Hindlimb muscle (tissue), 1 donor: ENCODE measurements at places on chromosomes 1 and 21.

- no peak for DNase-seq
Observed at GRCh38 chr1:59502009-59502691, 205.3 kb downstream of the FGGY start.

GRCh38 chr1:195275710-195276109 lies 1332.5 kb downstream of the KCNT2 start:
- DNase-seq, result no peak

GRCh38 chr1:10361515-10361914 lies 37.3 kb upstream of the PGD start:
- DNase-seq, result no peak

DNA sequence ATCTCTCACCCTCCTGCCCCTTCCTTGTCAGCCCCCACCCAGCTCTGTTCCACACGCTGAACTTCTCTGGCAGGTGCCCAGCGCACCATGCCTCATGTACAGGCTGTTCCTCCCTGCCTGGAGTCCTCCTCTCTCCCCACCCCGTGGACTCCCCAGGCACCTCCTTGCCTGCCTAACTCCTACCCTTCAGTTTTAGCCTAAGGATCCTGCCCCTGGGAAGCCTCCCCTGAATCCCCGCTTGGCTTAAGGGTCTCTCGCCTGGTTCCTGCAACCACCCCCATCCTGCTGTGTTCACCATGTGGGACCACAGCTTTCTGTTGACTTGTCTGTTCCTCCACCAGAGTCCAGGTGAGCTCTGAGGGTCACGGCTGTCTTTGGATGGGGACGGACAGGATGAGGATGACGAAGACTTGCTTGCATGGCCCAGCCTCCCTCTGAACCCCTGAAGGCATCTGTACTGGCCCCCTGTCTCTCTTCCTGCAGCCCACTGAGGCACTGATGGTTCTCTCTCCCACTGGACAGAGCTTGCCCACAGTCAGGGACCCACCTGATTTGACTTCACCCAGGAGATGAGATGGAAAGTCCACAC lies 153.2 kb upstream of the C1orf174 start:
- no peak for DNase-seq

- DNase-seq, result no peak
Observed at GRCh38 chr1:33050221-33051076, 13.8 kb upstream of the AK2 start.

DNA sequence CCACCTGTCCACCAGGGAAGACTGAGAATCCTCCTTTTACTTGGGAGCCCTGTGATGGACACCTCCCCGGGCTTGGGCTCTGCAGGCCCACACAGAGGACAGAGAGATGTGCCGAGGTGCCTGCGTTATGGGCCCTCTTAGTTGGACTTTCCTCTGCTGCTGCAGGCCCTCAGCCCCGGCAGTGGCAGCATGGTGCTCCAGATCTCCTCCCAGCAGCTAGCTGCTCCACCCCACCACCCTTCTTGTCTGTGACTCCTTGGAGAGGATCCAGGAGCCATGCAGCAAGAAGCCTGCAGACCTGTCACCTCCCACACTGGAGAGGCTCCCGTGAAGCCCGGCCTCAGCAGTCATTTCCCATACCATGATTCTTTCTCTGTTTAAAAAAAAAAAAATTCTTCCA lies 27.4 kb downstream of the PHGDH start:
- no peak for DNase-seq

DNA sequence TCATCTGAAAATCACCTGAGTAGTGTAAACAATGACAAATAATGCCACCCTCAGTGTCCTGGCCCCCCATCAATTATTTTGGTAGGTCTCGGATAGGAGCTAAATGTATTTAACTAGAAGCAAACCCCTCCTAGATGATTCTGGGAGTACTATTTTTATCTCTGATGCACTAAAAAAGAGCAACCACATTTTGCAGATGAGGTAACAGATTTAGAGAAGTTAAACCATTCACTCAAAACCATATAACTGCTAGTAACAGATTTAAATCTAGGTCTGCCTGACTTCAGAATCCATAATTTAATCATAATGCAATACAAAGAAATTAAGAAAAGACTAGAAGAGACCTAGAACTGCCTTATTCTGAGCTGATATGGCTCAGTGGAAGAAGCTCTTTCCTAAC lies 17.3 kb upstream of the PTCH2 start:
- DNase-seq, result no peak

DNA sequence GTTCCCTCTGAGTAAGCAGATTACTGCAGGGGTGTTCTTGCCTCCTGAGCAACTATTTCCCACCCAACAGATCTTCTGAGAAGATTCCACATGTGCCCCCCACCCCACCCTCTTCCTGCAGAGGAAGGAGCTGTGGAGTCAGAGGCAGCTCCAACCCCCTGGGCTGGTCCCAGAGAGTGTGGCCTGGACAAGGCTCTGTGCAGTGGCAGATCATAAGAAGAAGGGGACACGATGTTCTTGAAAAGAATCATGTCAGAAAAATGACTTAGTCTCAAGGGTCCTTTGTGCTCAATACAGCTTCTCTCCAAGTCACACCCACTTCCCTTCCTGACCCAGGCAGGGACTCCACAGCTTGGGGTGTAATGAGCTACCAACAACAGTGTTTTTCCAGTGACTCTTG lies 95.2 kb downstream of the SYF2 start:
- no peak for DNase-seq

DNA sequence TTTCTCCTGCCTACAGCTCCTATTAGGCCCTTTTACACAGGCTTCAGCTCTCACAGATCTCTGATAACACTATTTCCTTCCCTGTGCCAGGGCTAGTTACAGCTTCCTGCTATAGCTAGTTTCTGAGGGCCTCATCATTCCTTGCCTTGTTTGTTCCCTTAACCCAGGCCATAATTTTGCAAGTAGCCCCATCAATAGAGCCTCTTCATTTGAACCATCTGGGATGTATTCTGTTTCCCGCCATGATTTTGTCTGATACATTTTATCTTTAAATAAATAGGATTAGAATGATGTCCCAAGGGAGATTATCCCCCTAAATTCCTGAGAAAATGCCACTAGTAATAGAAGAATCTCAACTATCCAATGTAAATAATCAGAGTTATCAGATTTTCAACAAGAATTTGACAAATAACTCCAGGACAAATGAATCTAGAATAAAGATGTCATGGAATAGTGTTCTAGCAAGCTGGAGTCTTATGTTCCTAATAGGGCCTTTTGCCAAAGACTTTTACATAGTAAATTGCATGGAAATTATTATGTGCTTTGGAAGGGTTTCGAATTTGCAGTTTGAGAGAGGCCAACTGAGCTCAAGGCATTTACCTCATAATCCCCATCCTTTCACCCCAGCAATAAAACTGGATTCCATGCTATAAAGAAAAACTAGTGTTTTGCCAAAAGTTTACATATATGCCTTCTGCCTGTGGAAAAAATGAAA lies 16.1 kb downstream of the IFT25 start:
- DNase-seq, result no peak

DNA sequence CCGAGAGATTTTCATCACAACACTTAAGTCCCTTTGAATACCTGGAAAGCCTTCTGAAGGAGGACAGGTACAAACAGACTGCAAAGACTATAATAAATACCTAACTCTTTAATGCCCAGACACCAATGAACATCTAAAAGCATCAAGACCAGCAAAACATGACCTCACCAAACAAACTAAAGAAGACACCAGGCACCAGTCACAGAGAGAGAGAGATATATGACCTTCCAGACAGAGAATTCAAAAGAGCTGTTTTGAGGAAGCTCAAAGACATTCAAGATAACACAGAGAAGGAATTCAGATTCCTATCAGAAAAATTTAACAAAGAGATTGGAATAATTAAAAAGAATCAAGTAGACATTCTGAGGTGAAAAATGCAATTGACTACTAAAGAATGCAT lies 50.6 kb upstream of the ACADM start:
- DNase-seq, result no peak

DNA sequence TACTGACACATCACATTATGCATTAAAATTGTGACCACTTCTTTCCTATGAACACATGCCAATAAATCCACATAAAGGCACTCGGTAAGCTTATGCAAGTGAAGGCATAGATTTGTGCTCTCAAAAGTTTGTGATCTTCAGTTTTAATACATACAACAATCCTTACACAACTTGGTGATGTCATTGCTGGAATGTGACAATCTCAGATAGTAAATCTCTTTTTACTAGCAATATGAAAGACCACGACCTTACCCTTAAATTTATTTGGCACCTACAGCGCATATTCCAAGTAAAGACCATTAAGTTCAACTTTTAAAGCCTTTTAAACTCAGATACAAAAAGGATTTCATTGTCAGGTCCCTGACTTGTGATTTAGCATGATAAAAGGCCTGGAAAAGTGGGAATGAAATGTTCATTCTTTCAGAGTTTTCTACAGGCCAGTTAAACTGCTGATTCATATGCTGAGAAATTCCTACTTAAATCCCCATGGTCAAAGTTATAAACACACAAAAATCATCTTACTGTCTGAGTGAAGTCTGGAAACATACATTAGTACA lies 157.4 kb downstream of the SIPA1L2 start:
- peak; percentile 31 for DNase-seq

- DNase-seq, result no peak
Observed at GRCh38 chr1:218349348-218350034, 4.4 kb downstream of the TGFB2 start.

DNA sequence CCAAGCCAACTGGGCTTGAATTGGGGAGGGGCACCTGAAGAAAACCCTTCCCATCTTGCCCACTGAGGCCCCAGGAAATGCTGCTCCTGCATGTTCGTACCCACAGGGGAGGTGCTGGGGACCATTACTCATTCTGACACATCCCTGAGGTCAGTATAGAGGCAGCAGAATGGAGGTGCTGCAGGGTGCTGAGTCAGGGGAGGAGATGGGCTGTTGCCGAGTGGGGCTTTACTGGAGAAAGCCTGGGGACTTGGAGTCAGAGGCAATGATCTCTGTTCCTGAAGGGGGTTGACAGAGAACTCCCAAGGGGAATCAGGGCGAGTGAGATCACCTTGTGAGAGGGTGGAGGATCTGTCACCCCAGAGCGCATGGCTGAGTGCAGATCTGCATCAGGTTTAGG lies 40.2 kb upstream of the KCNA10 start:
- DNase-seq, result no peak

DNA sequence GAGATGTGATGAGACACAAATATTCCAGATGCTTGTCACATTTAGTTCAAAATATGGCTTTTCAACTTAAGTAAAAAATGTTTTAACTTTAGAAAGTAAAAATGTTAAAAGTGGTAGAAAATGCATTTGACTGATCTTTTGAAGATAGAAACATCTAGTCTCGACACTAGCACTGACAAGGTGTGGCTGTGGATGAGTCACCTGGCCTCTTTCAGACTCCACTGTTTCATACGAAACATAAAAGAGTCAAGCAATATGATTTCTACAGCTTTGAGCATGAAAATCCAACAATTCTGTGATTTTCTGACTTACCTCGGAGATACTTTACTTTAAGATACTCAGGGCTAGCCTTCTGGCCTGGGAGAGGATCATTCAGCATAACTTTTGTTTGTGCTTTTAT lies 47.7 kb downstream of the TTC13 start:
- DNase-seq, result no peak

- DNase-seq, result no peak
Observed at GRCh38 chr21:38911484-38912101, 105.9 kb downstream of the ETS2 start.

DNA sequence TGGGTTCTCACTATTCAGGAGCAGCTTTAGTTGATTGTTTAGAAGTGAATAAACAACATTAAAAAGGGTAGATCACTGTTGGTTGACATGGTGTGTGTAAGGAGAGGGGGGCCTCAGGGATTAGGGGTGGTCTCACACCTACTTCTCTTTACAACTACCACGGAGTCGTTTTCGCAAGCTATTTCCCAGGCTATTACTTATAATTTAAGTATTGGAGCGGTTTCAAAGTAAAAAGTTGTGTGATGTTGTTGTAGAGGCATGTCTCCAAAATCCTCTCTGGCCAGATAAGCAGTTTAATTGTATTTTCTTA lies 1.3 kb downstream of the GPSM2 start:
- no peak for DNase-seq

- no peak for DNase-seq
Observed at GRCh38 chr1:15952317-15953258, 23.3 kb downstream of the ZBTB17 start.

DNA sequence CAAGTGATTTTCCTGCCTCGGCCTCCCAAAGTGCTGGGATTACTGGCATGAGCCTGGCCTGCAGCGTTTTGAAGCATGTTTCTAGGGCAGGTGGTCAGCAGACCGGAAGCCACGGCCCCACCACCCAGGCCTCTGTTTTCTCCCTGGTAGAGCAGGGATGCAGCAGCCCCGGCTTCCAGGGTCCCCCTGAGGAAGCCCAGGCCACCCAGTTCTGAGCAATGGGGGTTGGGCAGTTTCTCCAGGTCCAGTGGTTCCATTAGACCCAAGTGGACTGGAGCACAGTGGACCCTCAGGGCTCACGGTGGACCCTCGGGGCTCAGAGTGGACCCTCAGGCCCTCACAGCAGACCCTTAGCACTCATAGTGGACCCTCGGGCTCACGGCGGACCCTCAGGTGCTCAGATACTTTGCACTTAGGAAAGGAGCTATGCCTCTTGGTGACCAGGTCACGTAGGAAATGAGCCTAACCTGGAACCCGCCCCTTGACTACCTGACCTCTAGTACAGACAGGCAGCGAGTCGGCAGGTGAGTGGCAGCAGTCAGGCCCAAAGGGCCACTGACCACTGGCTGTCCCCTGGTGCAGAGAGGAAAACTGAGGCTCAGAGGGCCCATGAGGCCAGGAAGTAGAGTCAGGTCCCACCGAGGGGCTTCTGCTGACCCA lies 4.6 kb upstream of the FNDC10 start:
- no peak for DNase-seq

GRCh38 chr1:39094685-39095084 lies 68.5 kb downstream of the NDUFS5 start:
- no peak for DNase-seq

DNA sequence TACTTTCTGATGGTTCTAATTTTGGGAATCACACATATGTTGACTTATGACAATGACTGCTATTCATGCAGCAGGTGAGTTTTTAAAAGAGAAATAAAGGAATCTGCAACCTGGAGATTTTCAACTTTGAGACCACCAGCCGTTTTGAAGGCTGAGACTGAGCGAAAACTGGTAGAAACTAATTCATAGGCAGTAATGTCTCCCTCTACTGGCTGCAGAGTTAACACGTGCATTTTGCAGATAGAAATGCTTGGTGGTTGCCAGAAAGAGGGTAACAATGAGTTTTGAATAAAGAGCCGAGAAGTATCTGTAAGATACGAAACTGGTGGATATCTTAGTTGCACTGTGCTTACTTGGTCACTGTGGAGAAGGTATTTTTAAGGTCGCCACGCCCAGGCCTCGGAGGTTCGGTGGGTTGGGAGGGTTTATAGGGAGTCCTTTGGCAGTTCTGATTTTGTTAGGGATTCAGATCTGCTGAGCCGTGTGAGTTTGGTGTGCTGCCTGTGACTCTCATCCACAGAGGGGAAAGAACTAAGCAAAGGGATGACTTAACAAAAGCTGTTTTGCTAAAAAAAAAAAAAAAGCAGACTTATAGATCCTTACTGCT lies 83.0 kb downstream of the RYR2 start:
- no peak for DNase-seq
